Naive B cell (primary cell): ENCODE measurements at places on chromosomes 11 and 22. TPM values are rescaled to one million over a fixed set of nuclear protein-coding genes. Genes with fewer than 3 reads are reported as not detected.

The TMEM191B gene
- polyA plus RNA-seq, result 1.3 TPM

The APOL5 gene
- not detected for polyA plus RNA-seq

The THRSP gene
- not detected for polyA plus RNA-seq

GRCh38 chr11:1547467-1548098 lies 24.5 kb downstream of the DUSP8 start:
- DNase-seq, result no peak

DNA sequence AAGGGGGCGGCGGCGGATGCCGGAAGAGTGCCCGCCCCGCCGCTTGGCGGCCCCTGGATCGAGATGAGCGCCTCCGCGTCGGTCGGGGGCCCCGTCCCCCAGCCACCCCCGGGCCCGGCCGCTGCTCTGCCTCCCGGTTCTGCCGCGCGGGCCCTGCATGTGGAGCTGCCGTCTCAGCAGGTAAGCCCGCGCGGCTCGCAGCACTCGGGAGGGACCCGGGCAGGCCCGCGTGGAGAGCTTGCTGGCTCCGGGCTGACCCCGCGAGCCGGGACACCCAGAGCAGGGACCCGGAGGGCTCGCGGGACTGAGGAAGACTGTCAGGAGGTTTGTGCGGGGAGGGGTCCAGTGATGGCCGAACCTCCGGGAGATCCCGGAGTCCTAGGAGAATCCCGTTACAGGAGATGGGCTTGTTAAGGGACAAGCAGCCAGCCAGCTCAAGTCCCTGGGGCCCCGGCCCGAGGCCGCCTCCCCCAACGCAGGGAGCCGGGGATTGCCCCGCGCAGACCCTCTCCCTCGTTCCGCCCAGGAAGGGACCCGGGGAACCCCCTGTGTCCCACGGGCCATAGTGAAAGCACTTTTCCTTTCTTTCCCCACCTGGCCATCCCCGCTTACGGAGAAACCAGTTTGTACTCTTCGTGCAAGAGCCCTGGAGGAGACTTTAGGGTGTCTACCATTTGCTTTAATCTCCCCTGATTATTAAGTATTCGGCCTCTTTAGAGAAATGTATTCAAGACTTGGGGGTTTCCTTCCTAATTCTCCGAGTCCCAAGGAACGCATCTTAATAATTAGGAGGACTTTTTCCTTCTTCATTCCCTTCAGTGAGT lies 547 bp downstream of the UVRAG start:
- DNase-seq, result peak; percentile 65

- DNase-seq, result peak; percentile 9
Observed at GRCh38 chr11:76033699-76034098, 172.6 kb downstream of the WNT11 start.

DNA sequence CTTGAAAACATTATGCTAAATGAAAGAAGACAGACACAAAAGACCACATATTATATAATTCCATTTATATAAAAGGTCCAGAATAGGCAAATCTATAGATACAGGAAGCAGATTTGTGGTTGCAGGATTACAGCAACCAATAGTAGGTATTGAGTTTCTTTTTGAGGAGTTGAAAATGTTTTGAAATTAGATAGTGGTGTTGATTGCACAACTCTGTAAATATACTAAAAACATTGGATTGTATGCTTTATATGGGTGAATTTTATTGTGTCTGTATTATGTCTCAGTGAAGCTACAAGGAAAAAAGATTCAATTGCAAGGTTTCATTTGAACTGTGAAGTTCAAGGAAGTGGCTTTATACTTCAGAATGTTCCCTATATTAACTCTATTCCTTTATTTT lies 3.0 kb upstream of the RRAS2 start:
- no peak for DNase-seq

DNA sequence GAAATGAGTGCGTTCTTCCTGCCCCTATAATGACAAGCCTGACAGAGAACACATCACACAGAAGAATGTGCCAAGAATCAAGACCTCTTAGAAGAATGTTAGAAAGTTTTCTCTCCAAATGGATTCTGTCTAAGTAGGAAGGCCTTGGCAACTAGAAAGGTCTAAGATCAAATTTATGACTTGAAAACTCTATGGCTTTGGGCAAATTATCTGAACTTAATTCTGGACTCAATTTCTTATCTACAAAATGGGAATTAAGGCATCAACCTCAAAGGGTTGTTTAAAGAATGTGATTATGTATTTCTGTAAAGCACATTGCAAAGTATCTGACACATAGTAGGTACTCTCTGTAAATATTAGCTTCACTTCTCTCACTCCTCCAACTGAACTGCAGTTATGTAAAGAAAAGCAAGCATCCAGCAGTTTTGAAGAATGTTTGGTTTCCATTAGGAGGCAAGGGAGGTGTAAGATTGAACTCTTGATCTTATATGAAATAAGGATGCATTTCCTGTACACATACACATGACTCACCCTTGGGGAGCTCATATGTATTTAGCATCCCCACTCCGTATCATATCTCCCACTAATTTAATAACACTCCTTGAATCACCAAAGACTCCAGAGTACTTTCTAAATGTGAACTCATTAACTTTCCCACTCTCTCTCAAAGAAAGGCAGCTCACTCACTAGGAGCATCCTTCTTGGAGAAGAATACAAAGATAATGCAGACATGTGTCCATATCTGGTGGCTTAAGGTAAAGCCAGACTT lies 77.6 kb downstream of the ETS1 start:
- DNase-seq, result no peak
